ENCODE measurements at places on chromosomes 2 and 18.

GRCh38 chr2:46171996-46172546 is 125.1 kb upstream of the EPAS1 start:
- no peak for DNase-seq

GRCh38 chr2:84495539-84496146 is 20.7 kb upstream of the DNAH6 start:
- DNase-seq, result no peak

DNA sequence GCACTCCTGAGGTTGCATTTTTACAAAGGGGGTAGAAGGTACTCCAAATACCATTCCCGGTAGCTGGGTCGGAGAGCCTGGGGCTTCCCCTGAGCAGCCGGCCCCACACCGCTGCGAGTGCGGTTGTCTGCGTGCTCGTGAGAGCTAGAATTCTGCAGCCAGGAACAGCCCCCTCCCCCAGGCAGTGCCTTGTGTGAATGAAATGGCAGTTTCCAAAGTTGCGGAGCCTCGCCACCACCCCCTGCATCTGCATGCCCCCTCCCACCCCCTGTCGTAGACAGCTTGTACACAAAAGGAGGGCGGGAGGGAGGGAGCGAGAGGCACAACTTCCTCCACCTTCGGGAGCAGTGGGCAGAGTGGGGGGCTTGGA is 1.1 kb downstream of the MYCN start:
- no peak for DNase-seq

DNA sequence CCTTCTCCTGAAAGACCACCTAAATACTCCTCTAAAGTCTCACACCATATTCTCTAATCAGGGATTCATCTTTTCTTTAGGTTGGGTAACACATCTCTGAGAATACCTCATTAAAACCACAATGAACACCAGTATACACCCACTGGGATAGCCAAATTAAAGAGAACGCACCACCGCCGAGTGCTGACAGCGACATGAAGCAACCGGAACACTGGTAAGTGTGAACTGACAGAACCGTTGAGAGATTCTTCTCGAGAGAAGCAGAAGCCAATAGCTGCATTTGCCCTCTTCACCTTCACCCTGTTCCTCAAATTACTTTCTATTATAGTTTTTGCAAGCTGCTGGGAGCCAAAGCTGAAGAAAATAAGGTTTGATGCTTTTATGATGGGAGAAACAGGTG is 318.5 kb downstream of the FBXO15 start:
- no peak for DNase-seq

DNA sequence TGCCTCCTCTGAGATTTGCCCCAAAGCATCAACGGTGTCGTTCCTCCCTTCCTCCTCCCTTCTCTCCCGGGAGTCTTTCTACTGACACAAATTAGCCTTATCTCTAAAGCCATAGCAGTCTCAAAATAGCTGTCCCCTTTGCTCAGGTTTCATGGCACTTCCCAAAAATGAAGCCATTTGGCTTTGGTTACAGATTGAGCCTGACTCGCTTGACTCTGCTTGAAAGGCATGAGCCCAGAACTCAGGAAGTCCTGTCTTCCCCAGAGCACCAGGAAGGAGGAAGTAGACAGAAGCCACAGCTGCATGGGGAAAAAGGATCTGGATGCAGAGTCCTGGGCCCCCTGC is 234.4 kb upstream of the RGPD4 start:
- no peak for DNase-seq

DNA sequence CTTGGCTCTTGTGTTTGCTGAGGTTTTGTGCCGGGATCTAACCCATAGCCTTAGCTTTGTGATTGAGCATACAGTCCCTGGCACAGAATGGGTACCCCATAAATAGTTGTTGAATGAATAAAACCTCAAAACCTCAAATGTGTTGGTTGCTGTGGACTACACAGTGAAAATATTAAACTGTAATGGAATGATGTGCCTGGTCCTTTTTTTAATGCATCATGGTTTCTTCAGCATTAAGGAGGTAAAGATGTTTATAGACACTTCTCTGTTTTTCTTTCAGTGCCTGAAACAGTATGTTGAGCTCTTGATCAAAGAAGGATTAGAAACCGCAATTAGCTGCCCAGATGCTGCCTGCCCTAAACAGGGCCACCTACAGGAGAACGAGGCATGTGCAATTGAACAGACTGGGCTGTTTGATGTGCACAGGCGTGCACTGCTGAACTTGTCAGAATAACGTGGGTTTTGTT is 97.0 kb downstream of the RNF144A start:
- no peak for DNase-seq

DNA sequence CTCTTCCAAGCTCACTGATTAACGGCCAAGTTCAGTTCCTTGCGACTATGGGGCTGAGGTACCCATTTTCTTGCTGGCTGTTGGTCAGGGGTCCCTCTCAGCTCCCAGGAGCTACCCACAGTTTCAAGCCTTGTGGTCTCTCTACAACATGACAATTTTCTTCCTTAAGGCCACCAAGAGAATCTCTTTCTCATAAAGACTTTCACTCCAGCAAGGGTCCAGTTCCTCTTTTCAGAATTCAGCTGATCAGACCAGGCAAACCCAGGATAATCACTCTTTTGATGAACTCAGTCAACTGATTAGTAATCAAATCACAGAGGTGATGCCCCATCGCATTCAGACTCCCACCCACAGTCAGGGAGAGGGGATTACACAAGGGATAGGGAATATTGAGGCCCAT is 129.7 kb downstream of the IRS1 start:
- no peak for DNase-seq

- DNase-seq, result no peak
Observed at GRCh38 chr2:41621563-41621962, 426.3 kb upstream of the PKDCC start.

DNA sequence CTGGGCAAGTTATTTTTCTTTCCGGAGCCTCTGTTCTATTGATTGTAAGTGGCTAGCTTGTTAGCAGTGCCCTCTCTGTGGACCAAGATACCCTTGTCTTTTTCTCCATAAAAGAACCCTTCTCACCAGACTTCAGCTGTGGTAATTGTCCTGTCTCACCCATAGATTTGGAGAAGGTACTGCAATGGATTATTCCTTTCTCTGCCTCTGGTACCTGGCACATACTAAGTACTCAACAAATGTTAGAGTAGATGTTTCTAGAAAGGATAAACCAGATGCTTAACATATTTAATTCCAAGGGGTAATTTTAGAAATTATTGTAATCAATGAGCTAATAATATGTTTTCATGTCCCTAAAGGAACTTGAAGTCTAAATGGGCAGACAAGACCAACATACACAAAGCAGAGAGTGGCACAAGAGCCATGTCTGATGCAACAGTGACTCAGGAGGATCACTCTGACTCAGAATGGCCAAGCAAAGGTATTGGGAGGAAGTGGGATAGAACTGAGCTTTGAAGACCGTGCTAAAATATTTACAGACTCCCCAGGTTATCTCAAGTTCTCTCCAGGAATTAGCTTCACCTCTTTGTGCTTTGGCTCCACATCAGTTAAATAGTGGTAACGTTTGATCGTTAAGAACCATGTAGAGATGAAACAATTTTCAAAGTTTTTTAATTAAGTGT is 129.7 kb upstream of the OSR1 start:
- DNase-seq, result no peak

DNA sequence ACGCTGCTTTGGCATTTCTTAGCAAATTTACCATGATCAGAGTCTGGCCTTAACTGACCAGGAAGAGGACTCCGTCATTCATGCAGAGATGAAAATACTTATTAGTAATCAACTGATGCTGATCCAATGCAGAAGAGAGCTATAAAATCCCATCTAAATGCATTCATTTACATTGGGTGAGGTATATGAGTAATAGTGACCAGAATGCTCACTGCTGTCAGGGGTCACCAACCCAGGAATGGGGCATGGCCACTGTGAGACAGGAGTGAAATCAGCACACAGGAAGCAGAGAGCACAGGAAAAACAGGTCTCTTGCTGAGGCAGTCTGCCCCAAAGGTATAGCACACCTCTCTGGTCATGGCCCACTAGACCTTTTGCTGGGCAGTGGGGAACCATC is 68.1 kb upstream of the TMEM247 start:
- DNase-seq, result no peak

GRCh38 chr2:99879481-99879880 is 262.9 kb downstream of the AFF3 start:
- no peak for DNase-seq

DNA sequence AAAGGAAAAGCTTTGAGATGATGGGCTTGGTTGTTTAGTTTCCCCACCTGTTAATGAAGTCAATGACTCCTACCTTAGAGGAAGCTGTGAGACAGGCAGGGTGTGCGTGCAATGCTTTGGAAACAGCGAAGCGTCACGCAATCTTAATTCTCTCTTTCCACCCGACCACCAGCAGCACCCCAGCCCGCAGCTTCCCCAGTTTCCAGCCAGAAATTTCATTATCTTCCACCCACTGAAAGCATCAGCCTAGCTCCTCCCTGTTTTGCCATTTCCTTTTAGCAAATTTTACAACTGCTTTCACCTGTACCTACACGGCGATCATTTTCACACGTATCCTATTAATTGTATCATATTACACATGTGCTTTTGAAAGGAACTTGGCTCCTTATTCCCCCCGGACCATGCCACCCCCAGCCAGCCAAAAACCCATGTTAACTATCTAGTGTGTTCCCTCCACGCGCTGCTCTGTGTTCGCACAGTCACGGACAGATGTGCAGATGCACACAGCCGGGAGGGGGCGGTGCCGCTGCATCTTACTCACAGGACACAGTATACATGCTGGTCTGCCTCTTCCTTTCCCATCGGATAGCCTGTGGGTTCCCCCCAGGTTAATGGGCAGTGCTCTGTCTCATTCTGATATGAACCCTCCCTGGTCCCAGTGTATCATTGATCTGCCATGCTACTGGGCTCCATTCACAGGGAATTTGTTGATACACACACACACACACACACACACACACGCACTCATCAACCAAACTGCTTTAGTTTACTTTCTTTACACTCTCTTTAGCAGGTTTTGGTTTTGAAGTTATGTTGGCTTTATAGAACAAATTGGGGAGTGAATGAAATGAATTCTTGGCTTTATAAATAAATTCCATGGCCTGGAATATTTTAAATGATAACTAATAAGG is 22.4 kb downstream of the CYP27C1 start:
- peak; percentile 29 for DNase-seq

DNA sequence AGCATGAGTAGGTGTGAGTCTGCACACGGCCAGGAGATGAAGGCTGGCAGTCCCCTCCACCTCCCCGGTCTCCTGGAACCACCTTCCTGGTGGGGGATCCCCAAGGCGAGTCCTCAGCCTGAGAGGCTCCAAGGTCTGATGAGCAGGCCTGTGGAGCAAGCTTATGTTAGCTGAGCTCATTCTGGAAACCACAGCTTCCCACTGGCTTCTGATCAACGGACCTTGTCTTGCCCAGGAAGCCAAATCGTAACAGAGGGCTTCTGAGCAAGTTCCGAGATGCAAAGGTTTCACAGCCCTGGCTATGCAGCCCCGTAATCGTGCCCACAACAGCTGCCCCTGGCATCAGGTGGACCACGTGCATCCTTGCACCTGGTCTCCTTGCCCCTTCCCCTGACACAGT is 28.8 kb upstream of the GPR55 start:
- DNase-seq, result no peak

DNA sequence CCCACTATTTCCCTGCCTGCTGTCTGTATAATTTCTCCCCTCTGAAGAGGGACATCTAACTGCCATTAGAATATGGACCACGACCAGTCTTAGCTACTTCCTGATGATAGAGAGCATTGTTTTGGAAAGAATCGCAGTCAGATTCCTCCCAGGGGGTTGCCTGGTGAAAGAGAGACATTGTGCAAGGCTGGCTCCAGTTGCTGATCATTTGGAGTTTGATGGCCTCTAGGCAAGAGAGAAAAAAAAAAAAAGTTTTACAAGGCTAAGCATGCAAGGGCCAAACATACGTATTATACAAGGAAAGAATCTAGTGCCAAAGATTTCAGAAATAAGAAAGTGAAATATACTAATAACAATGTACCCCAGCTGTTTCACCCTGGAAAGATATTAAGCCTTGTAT is 182.2 kb downstream of the CMPK2 start:
- DNase-seq, result no peak

DNA sequence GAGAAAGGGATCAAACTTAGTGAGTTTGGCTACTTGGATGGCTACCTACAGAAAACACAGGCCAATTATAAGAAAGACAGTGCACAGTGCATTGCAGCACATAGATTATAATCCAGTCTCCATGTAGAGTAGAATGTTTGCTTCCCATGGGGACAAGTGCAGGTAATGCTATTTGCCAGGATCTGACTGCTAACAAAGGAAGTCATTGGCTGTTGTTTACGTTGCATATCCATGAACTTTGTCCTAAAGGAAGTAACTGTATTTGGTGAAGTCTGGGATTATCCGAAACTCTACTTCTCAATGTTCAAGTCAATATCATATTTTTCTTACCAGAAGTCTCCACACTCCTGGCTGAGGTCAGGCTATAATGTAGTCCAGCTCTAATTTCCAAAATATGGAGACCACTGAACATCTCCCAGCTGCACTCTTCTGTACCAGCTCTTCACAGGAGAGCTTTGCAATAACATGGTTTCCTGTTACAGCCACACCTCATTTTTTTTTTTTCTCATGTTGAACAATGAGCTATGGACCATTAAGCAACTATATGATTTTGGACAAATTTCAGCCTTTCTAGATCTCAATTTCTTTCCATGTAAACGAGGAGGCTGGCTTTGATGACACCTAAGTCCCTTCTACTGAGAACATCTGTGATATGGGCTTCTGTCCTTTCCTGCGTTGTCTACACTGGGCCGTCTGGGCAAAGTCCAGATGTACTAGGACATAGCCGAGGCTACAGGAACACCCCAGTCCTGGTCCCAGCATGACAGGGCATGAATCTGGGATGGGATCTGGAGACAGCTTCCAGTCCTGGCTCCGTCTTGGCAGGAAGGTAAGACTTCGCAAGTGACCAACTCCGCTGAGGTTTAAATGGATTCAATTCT is 154.8 kb downstream of the LAMA1 start:
- DNase-seq, result no peak

- DNase-seq, result no peak
Observed at GRCh38 chr2:108970369-108970768, 18.7 kb downstream of the EDAR start.

GRCh38 chr2:43019025-43019367 is 207.4 kb downstream of the ZFP36L2 start:
- DNase-seq, result no peak

- no peak for DNase-seq
Observed at GRCh38 chr2:140344838-140345237, 1564.6 kb upstream of the NXPH2 start.

DNA sequence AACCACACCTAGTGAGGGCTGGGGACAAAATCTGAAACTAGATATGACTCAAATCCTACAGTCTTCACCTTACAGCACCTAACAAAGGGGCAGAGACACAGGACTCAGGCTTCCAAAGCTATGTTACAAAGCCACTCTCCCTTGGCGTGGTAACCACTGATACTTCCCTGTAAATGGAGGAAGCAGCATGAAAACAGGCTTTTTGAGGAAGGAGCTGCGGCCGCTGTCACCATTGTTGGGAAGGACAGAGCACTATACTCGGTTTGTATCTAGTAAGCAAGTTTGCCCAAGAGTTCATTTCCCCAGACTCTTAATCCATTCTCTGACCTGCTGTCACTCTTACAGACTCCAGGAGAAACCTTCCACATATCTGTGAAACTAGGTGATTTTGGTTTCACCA is 60.3 kb downstream of the LONRF2 start:
- no peak for DNase-seq

GRCh38 chr2:239296020-239296932 is 104.5 kb downstream of the HDAC4 start:
- DNase-seq, result no peak

- no peak for DNase-seq
Observed at GRCh38 chr18:57243624-57244179, 96.8 kb downstream of the BOD1L2 start.

GRCh38 chr2:231929961-231930592 is 3.9 kb upstream of the NPPC start:
- DNase-seq, result no peak

All from stimulated activated CD4-positive, alpha-beta T cell treated with anti-CD3 and anti-CD28 coated beads, Interleukin-1b, Interleukin-23, amount 100 ng/mL, for 4 hours (primary cell).